HEK293T (cell line): ENCODE measurements at places on chromosomes 12 and 14.

GRCh38 chr14:78974691-78975090, 804.5 kb downstream of the NRXN3 start:
- no peak for DNase-seq

DNA sequence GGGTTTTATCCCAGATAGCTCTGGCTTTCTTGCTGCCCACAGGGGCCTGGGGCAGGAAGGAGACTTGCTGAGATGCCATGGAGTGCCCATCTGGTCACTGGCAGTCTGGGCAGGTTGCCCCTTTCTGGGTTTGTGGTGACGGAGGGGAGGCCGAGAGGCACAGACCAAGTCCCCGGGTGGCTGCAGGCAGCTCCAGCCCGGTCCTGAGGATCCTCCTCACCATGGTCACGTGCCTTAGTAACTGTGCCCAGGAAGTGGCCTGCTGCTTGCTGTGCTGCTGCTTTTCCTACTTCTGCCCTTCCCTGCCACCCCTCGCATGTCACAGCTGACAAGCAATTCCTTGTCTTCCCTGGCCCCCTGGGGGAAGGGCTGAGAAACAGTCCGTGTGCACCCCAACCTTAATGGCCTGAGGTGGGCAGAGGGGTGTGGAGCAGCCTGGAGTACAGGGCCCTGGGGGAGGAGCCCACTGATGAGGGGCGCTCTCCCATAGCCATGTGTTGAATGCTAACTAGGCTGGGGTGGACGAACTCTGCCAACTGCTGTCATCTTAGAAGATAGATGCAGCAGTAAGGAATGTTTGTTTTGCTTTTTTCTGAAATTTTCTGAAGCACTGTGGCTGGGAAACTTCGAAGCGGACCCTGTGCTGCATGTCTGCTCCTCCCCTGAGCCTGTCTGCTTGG, 54.9 kb upstream of the SRSF5 start:
- no peak for DNase-seq

DNA sequence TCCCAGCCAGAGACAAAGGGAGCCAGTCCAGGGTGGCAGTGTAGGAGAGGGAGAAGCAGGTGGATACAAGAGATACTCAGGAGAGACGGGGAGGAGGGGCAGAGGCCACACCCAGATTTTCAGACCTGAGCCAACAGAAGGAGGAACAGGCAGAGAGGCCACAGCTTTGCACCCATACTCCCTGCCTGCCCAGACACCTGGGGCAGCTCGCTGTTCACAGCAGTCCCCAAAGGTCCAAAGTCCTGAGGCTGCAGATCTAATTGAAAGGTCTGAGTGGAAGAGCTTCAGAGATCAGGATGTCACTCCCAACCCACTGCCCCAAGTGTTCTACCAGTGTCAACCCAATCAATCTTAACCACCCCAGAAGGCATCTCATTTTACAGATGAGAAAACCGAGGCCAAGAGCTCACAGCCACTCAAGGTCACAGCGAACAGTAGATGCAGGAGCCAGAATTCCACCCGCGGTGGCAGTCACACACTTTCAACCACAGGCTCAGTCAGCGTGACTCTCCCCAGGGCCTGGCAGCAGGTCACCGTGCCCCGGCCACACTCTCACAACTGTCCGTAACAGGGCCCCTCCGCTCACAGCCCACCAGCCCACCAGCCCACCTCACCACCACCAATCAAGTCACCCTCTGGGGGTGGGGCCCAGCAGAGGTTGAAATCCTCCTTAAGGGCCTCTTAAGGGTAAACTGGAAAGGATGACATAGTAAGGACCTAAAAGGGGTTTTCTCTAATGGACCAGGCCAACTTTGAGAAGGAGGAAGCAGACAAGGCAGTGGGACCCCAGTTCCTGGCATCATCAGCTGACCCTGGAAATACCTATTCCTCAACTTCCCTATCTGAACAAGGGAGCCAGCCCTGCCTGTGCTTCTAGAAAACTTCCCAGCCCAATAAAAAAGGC, 33.3 kb downstream of the ACTN1 start:
- DNase-seq = no peak

GRCh38 chr14:71472356-71473340, 459.6 kb upstream of the RGS6 start:
- no peak for DNase-seq

DNA sequence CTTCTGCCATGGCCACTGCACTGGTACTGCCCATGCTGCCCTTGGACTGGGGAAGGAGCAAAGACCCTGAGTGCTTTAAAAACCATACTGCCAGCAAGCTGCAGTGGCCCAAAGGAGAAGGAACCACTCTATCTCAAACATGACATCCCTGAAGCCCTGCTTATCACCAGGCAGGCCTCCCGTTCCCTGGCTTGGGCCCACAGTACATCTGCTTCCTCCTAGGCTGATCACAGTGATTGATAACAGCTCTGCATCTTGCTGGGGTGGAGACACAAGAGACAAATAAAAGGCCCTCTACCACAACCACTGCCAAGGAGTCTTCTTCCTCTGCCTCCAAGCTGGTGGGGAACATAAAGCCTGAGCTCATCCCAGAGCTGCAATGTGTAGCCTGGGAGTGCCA, 567.5 kb downstream of the TRHDE start:
- no peak for DNase-seq

DNA sequence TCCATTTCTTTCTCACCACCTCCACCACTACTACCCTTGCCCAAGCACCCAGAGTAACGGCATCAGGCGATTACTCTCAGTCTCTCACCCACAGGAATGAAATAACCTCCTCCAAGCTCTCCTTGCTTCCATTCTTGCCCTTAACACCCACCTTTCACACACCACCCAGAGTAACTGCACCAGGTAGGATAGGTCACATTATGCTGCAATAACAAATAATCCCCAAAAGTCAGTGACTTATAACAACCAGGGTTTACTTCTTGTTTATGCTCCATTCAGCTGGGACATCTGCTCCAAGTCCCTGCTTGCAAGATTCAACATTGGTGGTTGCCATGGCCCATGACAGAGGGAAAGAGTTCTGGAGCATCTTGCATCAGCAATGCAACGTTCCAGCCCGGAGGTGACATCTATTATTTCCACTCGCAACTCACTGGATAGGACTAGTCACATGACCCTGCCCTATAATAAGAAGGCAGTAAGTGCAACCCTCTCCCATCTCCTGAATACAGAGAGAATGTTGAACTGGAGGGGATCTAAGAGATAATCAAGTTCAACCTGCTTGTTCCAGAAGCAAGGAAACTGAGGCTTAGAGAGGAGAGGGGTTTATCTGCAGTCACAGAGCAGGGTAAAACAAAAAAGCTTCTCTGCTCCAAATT, 41.5 kb upstream of the FICD start:
- no peak for DNase-seq

DNA sequence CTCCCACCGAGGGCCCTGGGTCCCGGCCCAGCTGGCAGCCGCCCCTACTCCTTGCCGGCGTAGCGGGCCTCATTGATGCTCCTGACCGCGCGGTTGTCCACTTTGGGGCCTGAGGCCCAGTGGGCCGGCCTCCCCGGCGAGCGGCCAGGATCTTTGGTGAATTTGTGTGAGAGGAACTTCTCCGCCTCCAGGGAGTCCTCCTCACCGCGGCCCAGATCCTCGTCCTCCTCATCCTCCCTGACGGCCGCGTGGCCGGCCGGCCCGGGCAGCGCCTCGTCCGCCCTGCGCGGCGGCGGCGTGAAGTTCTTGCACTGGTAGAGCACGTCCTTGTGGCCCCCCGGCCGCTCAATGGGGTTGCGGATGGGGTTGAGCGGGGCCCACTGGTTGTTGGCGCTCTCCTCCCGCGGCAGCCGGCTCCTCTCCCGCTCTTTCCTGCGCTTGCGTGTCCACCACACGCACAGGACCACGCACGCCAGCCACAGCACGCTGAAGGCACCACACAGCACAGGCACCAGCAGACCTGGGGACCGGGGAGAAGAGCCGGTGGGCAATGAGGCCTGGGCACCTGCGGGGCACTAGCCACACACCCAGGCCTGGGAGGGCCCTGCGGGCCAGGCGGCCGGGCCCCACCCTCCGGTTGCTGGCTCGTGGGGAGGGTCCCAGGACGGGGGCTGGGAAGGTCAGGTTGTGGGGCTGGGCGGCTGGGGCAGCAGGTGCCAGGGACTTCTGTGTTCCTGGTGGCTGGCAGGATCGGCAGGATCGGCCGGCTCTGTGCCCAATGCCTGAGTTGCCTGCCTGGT, 25.7 kb downstream of the JAG2 start:
- no peak for DNase-seq

DNA sequence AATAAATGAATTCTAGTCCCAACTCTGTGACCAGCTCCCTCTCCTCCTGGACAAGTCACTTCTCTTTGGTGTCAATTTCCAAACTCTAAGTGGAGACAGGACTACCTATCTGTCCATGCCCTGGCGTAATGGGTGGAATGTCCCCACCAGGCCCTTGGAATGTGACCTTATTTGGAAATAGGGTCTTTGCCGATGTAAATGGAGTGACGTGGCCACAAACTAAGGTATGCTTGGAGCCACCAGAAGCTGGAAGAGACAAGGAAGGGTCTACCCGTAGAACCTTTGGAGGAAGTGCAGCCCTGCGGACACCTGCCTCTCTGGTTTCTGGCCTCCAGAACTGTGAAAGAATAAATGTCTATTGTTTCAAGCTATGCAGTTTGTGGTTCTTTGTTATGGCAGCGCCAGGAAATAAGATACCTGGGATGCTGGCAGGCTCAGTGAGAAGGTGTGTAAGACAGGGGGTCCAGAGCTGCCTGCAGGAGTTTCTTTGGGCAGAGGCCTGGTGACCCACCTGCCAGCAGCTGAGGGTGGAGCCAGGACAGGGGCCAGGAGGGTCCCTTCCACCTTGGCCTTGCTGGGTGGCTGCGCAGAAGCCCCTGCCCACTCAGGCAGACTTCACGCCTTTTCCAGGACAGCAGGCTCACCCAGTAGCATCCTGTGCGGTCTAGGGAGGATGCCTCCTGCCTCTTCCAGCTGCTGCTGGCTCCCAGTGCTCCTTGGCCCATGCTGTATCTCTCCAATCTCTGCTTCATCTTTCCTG, 45.8 kb downstream of the ARL6IP4 start:
- no peak for DNase-seq

DNA sequence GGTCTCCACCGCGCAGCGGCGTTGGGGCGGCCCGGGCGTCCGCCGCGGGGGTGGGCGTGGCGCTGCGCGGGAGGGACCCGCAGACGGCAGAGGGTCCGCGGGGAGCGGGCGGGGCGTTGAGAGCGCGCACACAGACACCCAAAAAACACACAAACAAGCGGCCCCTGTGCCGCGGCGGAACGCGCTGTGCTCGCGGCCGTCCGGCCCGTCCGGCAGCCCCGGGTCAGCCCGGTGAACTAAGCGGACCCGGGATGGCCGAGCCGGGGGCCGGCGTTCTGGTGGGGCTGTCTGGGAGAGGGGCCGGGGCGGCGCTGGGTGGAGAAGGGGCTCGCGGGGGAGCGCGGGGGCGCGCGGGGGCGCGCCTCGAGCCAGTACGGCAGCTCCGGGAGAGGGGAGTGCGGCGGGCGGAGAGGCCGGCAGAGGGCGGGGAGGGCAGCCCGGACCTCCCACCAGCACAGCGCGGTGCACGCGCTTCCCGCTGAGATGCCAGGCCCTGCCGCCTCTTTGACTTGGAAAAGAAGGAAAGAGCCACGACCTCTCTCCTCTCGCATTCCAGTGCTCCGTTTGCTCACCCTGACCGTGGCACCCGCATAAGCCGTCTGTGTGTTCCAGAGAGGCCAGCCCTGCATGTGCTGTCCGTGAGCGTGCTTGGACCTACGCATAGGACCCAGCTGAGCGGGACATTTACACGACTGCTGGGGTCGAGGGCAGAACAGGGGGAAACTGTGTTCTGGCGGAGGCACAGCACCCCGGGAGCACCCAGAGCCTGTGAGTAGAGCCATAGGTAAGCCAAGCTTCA, 10.3 kb downstream of the SLC6A12 start:
- DNase-seq = peak; percentile 62

DNA sequence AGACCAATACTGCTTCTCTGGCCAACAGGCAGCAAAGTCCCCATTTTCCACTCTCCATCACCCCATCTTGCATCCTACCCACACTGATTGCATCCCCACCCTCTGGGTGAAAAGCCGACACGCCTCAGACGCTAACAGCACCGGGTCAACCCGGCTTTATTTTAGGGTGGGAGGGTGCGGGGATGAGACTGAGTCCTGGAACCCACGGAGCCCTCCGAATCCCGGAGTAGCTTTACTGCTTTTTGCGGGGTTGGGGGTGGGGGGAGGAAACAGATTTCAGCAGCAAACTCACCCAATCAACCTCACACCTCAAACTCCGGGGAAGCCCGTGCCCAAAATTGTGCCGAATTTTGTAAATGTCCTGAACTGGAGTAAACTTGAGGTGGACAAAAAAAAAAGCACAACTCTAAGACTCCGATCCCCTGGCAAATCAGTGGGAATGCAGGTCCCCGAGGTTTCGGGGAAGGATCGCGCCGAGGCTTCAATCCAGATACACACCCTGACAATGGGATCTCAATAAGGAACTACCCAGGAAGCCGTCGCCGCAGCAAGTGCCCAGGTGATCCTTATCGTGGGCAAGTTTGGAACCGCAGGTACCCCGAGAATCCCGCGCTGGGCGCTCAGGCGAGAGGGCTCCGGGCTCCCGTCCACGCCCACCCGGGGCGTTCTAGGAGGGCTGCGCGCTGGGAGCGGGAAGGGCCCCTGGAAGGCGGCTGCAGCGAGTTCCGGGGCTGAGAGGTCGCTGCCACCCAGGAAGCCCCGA, 1.1 kb downstream of the GCH1 start:
- no peak for DNase-seq

DNA sequence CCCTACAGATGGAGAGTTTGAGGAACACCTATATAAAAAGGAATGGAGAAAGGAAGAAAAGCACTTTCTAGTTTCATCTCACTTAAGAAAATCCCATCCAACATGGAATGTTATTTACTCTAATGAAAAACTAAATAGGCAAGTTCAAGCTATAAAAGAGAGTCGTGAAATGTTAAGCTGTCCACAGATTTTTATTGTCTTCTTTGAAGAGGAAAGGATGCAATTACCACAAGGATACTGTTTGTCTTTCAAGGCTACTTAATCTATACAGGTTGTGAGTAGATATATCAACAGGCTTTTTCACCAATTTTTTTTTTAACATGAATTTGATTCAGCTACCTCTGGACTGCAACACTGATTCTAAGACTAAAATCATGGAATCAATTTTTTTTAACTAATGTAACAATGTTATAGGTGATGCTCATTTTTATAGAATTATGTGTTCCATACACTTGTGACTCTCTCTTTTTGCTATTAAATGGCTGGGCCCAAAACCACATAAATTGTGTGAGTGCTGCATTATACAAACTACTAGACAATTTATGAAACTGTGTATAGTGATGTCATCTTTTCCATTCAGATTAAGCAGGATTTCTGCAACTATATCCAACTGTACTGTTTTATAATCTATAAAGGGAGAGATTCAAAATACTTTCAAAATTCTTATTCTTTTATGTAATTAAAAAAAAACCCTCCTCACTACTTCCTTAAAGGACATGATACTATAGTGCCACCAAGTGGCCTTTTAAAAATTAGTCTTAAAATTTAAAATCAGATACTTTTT, 26.8 kb upstream of the BMAL2 start:
- no peak for DNase-seq

GRCh38 chr12:55499810-55500252, 7.7 kb downstream of the OR6C68 start:
- no peak for DNase-seq

DNA sequence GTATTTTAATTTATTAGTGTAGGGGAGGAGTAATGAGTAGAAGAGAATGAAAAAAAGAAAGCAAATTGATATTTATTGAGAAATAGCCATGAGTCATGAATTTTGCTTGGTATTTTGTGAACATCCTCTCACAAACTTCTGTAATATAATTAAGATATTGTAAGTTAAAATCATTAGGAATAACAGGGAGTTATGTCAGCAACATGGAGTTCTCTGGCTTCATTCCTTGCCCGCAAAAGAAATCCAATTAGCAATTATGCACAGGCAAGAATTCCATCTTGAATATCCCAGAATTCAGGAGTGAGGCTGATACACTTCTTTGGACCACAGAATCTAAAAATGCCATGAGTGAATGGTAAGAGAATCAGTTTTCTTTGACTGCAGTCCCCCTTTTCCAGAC, 94.3 kb upstream of the PTHLH start:
- DNase-seq = no peak
